Stimulated activated CD4-positive, alpha-beta T cell treated with anti-CD3 and anti-CD28 coated beads, Interleukin-1b, Interleukin-23, amount 100 ng/mL, for 24 hours (primary cell): ENCODE measurements at places on chromosomes 4 and X.

GRCh38 chrX:123425904-123426303 is 241.8 kb downstream of the GRIA3 start:
- DNase-seq = no peak

GRCh38 chrX:150411656-150412055 is 48.5 kb downstream of the MAMLD1 start:
- DNase-seq = no peak

DNA sequence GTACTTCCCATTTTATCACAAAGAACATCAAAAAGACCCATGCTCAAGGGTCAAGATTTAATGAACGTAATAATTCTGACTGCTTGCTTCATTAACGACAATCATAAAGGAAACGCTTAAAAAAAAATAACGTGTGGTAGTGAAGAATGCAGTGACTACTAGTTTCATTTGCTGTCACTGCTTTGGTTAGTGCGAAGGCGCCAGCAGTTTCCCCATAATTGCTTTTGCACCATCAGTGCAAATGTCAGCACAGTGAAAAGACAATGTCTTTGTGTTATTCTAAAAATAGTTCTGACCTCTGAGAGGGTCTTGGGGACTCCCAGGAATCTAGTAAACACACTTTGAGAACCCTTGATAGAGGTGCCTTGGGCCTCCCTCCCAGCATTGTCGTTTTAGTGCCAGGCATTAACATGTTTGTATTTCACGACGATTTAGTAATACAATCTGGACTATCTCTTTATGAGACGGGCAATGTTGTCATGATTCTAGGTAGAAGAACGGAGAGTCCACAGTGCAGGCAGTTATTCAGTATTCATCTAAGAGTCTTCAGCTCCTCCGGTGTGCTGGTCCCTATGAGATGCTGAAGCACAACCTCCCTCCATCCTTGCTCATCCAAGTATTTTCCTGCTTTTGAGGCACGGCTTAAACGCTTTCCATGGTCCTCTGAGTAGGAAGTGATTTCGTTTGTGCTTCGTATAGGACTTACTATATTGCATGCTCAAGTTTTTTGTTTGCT is 71.0 kb downstream of the AFF1 start:
- no peak for DNase-seq

- DNase-seq = no peak
These were observed 190.6 kb downstream of the PTTG2 start for GRCh38 chr4:38150766-38151165.

DNA sequence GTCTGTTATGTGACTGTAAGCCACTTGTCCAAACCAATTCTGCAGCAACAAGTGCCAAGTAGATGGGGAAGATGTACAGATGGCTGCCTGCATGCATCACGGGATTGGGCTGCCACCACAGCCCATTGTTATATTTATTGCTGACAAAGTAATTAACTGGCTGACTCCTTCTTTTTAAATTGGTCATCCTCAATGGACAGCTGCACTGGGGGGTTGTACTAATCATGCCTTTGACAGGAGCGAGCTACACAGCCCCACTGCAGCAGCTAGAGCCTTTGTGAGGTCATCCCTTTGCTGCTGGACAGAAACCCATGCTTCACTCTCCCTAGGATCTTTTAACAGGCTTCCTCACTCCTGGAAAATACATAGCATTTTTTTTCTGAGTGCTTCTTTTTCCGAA is 146.7 kb upstream of the CXXC4 start:
- DNase-seq = no peak

GRCh38 chrX:70254909-70255308 is 5.1 kb downstream of the P2RY4 start:
- DNase-seq = no peak

GRCh38 chr4:78945651-78946179 is 6.5 kb upstream of the PAQR3 start:
- no peak for DNase-seq

- DNase-seq = no peak
These were observed 20.2 kb upstream of the CCKAR start for GRCh38 chr4:26510334-26510964.

DNA sequence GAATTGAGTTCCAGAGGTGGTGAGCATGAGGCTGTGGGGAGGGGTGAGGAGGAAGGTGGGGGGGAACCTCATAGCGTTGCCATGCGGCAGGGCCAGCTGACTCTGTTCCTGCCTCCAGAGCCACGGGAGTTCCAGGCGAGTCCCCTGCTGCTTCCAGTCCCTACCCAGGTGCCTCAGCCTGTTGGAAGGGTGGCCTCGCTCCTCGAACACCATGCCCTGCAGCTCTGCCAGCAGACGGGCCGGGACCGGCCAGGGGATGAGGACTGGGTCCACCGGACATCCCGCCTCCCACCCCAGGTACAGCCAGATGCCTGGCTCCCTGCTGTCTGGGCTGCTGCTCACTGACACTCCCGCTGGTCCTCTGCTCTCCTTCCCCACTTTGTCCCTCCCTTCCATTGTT is 7.9 kb downstream of the CCDC22 start:
- DNase-seq = no peak

DNA sequence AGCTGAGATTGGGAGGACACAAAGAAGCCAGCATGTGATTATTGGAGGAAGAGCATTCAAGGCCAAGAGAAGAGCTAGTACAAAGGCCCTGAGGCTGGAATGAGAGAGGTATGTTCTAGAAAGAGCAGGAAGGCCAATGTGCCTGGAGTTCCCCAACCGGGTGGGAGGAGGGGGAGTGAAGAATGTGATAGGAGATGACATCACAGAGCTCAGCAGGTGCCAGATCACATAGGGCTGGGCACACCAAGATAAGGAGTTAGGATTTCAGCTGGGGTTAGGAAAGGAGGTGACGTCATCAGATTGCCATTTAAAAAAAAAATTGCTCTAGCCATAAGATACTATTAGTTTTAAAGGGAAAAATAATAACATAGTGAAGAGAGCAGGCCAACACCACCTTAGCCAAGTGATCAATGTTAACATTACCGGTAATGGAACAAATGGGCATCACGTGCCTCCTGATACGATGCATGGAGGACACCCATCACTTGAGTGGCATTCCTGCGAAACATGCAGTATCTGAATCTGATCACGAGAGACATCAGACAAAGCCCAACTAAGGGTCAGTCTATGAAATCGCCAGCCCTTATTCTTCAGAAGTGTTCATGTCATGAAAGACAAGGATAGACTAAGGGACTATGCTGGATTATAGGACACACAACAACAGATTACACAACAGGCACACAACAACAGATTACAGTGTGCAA is 344.3 kb downstream of the BCOR start:
- DNase-seq = no peak

GRCh38 chrX:78168065-78168464 is 28.6 kb upstream of the TAF9B start:
- no peak for DNase-seq

GRCh38 chrX:45502396-45502795 is 301.7 kb upstream of the DIPK2B start:
- DNase-seq = no peak

GRCh38 chrX:48520976-48521352 is 644 bp upstream of the EBP start:
- DNase-seq = no peak

DNA sequence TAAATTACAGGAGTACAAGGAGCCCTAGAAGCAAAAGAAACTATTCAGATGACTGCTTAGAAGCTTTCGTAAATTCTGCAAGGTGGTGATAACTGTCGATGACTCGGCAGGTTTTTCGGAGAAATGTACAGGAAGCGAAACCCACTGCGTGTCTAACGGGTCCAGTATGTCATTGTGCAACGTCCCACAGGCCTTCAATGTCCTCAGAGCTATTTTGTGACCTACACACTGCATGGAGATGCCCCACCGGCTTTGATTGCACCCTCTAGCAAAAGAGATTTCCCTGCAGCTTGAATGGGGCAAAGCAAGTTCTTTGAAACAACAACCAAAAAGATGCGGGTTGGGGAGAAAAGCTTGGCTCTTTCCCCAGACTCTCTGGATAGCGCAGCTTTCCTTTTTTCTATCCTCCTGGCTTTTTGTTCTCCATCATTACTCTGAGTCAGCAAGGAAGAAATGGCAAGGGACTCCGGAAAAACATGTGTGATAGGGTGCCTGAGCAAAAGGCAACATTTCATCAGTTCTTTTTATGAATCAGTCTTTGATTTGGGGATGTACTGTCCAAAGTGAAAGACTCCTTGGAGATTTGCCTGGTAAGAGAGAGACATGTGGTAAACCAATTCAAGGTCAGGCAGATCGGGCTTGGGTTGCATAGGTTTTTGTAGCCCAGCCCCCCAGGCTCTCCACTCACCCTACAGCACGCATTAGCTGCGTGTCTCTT is 112.0 kb upstream of the TBL1X start:
- DNase-seq = no peak

DNA sequence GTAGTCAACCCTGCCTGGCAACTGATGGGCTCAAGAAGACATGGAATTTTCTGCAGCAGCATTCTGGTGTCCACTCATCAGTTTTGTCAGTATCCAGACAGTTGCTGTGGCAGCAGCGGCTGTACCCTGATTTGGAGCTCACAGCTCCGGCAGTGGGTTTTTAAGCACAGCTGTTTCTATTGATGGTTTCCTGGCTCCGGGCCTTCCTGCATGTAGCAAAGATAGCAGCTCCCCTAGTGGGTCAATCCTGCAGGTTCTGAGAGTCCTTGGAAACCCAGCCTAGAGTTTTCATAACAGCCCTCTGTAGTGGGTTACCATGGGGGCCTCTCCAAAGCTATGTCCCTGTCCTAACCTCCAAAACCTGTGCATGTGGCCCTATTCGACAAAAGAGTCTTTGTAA is 84.0 kb upstream of the ATP6AP2 start:
- DNase-seq = no peak

DNA sequence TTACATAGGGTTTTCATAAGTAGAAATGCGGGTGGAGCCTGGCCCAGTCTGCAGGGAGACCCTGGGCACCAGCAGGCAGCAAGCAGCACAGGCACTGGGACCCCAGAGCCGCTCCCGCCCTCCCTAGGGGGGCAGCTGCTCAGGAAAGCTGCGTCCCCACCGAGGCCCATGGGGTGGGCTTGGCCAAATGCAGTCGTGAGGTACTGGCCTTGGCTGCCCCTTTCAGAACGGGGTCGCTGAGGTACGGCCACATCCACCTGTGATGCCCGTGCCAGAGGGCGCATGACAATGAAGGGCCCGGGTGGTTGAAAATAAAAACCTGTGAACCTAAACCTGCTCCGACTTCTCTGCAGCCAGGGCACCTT is 16.7 kb downstream of the TMEM175 start:
- no peak for DNase-seq

GRCh38 chr4:84639145-84639544 is 56.2 kb downstream of the CDS1 start:
- DNase-seq = no peak

DNA sequence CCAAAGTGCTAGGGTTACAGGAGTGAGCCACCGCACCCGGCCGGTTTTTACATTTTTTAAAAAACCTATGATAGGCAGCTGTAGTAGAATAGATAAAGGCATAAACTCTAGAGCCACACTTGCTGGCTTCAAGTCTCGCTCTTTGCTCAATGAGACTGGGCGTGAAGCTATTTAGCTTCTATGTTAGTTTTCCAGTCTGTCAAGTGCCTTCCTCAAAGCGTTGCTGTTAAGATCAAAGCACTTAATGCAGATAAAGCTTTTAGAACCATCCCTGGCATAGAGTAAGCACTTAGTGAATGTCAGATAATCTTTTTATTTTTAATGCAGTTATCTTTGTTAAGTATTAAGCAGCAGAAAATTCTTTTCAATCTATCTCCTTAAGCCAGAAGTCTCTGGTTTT is 42.0 kb upstream of the BMPR1B start:
- no peak for DNase-seq

DNA sequence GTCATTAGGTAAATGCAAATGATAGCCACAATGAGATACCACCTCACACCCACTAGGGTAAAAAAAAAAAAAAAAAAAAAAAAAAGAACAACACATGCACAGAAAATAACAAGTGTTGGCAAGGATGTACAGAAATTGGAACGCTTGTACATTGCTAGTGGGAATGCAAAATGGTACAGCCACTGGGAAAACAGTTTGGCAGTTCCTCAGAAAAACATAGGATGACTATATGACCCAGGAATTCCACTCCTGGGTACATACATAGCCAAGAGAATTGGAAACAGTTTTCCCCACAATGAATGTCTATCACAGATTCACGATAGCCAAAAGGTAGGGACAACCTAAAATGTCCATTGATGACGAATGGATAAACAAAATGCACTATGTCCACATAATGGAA is 161.3 kb upstream of the MAMLD1 start:
- no peak for DNase-seq

DNA sequence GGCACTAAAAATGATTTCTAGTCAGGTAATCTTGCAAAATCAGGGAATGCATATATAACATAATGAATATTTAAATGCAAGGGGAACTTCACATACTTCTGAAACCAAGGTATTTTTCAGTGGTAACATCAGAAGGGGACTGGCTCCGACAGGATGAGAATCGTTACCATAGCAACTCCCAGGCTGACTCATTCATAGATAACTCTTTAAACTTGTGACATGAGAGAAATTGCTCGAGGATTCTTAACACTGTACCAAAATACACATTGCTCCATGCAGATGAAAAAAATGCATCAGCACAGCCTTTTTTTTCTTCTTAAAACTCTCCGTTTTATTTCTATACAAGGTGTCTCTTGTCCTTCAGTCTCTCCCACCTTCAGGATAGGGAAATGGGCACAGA is 114.3 kb downstream of the GABRB1 start:
- DNase-seq = no peak

DNA sequence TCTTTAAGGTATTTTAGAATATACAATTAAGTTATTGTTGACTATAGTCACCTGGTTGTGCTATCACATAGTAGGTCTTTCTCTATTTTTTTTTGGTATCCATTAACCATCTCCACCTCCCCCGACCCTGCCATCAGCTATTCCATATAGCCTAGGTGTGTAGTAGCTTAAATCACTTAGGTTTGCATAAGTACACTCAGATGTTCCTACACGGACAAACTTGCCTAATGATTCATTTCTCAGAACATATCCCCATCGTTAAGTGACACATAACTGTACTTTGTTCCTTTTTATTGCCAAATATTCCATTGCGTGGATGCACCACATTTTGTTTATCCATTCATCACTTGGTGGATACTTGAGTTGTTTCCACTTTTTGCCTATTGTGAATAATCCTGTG is 67.9 kb downstream of the SLAIN2 start:
- DNase-seq = no peak

GRCh38 chr4:2829933-2830451 is 13.7 kb upstream of the ADD1 start:
- DNase-seq = no peak

- no peak for DNase-seq
These were observed 71.3 kb downstream of the ANKRD17 start for GRCh38 chr4:73187325-73187724.

- DNase-seq = no peak
These were observed 58.4 kb upstream of the XAGE1A start for GRCh38 chrX:52437212-52437611.

- DNase-seq = no peak
These were observed 54.9 kb downstream of the COL4A5 start for GRCh38 chrX:108494406-108495090.

- no peak for DNase-seq
These were observed 47.7 kb downstream of the LNX1 start for GRCh38 chr4:53543561-53543960.
